ENCODE measurements at places on chromosomes 7 and 10. TPM values are rescaled to one million over a fixed set of nuclear protein-coding genes. Genes with fewer than 3 reads are reported as not detected.
A peak's percentile ranks its signal among the peaks of the same experiment; 100 is the strongest.

Gene SORCS1
- total RNA-seq: not detected

- DNase-seq: no peak
These were observed 274.6 kb upstream of the SMIM30 start for GRCh38 chr7:113392841-113393540.

Gene SMKR1
- total RNA-seq: not detected

Gene HTR5A
- not detected for total RNA-seq

- no peak for DNase-seq
These were observed 9.4 kb downstream of the CLDN12 start for GRCh38 chr7:90412458-90413184.

Gene CHAT
- not detected for total RNA-seq

- DNase-seq: no peak
These were observed 347 bp downstream of the LBX1 start for GRCh38 chr10:101228966-101229265.

- DNase-seq: no peak
These were observed 82.0 kb downstream of the DOCK4 start for GRCh38 chr7:112124061-112124766.

Gene EPDR1
- 11.0 TPM for total RNA-seq

Gene EXOC4
- 106 TPM for total RNA-seq

Gene STMP1
- 18.6 TPM for total RNA-seq

GRCh38 chr7:137893143-137893742, 46.5 kb upstream of the DGKI start:
- no peak for DNase-seq

DNA sequence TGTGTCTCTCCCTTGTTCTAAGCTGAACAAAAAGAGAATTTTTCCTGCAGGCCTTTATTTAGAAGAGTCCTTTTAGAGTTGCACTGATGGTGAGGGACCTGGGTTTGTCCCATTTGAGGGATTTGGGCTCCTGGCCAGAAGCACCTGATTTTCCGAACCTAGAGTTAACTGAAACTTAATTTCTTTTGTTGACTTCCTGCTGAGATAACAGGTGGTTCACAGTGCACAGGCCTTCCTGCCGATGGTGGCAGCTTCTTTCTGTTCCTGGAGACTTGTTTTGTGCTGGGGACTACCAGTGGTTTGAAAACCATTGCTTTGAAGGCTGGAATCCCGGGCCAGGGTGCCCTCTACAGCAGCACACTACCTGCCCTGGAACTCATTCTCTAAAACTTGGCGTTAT, 99.2 kb downstream of the SUGCT start:
- DNase-seq: no peak

DNA sequence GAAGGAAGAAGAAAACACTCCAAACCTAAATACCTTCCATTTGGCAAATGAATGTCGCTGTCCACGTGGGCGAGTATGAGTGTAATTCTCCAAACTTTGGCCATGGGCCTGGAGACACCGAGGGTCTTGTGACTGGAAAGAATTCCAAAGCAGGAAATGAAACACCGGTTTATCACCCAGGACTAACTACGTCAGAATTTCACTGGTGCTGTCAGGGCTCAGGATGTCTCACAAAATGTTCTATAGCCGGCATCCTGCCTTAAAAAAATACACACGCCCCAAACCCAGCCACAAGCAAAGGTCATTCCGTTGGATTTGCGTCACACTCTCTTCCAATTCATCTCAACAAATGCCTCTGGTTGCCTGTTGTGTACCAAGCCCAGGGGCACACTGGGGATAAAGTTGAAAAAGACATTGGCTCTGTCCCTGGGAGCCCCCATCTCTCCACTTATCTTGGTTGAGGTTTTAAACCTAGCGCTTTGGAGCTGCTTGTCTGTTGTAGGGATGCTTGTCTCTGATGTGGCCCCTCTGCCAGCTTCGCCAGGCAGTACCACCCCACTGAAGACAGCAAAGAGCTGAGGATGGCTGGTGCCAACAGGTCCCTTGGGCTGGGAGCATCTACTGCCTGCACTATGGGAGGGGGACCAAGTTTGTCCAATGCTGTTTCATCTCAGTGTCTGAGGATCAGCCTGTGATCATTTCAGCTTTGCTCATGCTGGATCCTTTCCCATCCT, 31.2 kb downstream of the GSTO2 start:
- DNase-seq: peak; percentile 99

GRCh38 chr7:3762146-3762831, 461.2 kb downstream of the SDK1 start:
- no peak for DNase-seq

Gene SAP25
- 0.32 TPM for total RNA-seq

Gene NPM3
- total RNA-seq: 63.5 TPM

Measured in fibroblast of villous mesenchyme (primary cell).